Stimulated activated CD8-positive, alpha-beta memory T cell treated with anti-CD3 and anti-CD28 coated beads, Interleukin-4, amount 100 ng/mL, for 1 hour (primary cell): ENCODE measurements at places on chromosomes 13 and 19.

GRCh38 chr13:30022256-30022655 lies 171.8 kb upstream of the UBL3 start:
- no peak for DNase-seq

DNA sequence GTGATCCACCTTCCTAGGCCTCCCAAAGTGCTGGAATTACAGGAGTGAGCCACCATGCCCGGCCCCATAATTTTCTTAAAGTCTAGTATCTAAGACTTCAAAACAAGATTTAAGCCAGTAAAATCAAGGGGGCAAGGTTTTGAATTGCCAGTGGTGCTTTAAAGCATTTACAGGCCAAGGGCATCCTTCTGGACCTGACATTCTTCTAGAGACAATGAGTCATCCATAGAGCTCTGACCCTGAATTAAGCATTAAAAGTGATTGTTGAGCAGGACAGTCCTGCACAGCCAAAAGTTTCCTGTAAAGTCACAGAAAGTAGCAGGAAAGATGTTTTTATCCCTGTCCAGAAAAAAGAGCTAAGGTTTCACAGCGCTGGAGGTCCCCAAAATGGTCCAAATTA lies 50.9 kb upstream of the ATP12A start:
- no peak for DNase-seq

DNA sequence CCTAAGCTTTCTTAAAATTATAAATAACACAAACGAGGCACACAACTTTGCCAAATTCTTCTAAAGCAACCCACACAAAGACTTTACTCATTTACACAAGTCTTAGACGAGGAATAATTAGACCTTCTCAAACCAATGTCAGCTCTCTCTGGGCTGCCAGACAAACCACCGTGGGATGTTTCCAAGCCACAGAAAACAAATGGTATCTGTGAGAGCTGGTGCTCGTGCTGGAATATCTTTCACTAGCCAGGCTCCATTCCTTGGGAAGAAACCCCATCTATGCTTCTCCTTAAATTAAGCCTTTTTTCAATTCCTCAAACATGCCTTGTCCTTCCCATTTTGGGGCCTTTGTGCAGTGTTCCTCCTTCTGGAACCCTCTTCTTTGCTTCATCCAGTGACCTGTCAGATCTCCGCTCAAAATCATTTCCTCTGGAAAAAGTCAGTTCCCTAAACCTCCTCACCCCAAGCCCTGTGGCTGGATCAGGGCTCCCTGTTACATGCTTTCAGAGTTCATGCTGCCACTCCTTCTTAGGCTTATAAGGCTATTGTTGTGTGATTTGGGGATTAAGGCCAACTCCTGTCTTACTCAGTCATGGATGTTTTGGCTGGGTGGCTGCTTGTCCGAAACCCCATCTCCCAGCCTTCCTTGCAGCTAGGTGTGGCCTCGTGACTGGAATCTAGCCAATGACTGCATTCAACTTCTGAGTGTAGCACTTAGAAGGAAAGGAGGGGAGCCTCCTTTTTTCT lies 64.2 kb upstream of the GTF2F2 start:
- DNase-seq: no peak

DNA sequence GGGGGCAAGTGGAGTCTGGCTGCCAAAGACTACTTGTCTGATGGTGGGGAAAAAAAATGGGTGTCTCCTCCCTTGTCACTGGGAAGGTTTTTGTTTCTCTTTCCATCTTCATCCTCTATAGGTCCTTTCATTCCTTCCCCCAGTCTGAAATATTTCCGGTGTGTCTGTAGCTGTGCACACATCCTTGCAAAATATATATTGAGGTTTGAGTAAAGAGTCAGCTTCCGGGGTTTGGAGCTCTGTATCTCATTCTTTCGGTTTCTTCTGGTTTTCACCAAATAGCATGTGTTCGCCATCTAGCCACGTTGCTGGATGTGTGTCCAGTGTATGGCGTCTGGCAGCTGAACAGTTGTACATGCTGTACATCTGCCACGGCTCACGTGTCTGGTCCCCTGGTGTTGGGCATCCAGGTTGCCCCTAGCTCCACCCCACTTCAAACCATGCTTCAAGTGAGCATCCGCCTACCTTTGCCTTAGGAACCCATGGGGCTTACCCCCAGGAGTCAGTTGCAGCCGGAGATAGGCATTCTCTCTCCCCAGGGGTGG lies 142.2 kb downstream of the SIPA1L3 start:
- no peak for DNase-seq

- no peak for DNase-seq
Observed at GRCh38 chr19:9819596-9819909, 674 bp upstream of the FBXL12 start.

- no peak for DNase-seq
Observed at GRCh38 chr19:35846038-35846668, 6.2 kb downstream of the NPHS1 start.

- DNase-seq: no peak
Observed at GRCh38 chr13:43688227-43688907, 98.4 kb downstream of the ENOX1 start.
